Endothelial cell of umbilical vein (primary cell): ENCODE measurements at places on chromosomes 12 and 14. TPM values are rescaled to one million over a fixed set of nuclear protein-coding genes. Genes with fewer than 3 reads are reported as not detected.

Gene OR4E2
- not detected in 2 replicates for total RNA-seq

- no peak for DNase-seq
Measured at GRCh38 chr12:109296431-109296830, 12.7 kb downstream of the FOXN4 start.

Gene ANKS1B
- total RNA-seq: 0.38 and 0.42 TPM in 2 replicates

GRCh38 chr12:75833268-75833667, 198.3 kb downstream of the PHLDA1 start:
- no peak for DNase-seq

GRCh38 chr12:49987625-49988303, 15.0 kb downstream of the AQP6 start:
- DNase-seq: no peak

GRCh38 chr14:39268393-39268792, 34.7 kb downstream of the MIA2 start:
- no peak for DNase-seq

Gene NEUROD4
- total RNA-seq: not detected in 2 replicates

- no peak for DNase-seq
Measured at GRCh38 chr14:63477556-63477955, 65.6 kb downstream of the PPP2R5E start.

DNA sequence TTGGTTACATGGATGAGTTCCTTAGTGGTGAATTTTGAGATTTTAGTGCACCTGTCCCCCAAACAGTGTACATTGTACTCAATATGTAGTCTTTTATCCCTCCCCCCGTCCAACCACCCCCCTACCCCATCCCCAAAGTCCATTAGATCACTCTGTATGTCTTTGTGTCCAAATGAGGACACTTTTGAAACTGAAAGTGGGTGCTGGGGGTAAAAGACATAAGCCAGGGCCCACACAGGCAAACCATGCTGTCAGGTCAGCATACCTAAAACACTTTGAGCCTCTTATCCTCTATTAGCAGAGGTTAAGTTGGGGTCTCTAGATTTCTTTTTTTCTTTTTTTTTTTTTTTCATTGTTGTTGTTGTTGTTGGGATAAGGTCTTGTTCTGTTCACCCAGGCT, 31.3 kb upstream of the KICS2 start:
- no peak for DNase-seq

- DNase-seq: peak; percentile 15
Measured at GRCh38 chr14:24399447-24399822, 632 bp downstream of the NYNRIN start.

DNA sequence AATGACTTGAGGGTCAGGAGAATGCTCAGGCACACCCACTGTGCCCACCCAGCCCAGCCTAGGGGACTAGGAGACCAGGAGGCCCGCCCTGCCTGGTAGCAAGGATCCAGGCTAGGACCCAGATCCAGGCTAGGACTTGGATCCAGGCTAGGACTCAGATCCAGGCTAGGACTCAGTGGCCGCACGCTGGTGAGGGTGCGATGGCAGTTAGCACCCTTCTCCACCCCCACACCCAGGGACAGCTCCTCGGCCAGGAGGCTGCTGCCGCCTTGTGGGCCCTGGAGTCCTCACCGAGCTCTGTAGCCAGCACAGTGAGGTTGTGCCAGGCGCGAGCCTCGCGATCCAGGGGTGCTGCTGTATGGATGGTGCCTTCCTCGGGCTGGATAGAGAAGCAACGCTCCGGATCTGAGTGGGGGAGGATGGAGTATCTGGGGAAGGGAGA, 5.1 kb downstream of the CDH24 start:
- no peak for DNase-seq

Gene LALBA
- not detected in 2 replicates for total RNA-seq

DNA sequence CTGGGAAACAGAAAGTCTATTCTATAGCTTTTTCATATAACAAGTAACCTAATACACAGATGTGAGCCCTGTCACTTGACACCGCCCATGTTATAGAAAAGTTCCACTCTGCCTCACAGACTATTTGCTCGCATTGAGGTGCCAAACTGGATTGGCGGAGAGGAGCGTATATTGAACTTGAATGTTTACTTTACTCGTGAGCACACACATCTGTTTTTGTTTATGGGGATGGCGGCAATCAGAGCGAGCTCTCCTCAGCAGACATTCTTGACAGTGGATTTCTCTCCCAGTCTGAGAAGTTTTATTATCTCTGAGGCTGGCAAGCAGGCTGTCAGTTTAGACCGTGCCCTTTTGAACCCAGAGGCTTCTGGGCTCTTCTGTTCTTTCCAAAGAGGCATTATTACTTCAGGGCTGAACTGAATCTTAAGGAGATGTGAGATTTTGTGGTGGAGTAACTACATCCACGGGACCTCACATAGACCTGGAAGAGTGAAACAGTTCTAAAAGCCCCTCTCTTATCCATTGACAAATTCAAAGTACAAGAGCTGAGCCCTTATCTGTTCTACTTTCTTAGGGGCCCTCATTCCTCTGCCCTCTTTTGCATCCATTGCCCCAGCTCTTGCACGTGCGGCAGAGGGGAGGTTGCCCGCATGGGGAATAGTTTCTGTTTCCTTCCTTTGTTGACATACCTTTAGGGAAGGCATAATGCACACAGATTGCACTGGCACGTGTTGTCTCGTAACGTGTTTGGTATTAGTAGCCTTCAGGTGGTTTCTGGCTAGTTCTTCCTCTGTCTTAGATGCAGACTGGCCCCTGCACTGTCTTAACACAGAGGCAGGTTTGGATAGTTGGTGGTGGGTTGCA, 68.2 kb downstream of the DRAM1 start:
- no peak for DNase-seq

DNA sequence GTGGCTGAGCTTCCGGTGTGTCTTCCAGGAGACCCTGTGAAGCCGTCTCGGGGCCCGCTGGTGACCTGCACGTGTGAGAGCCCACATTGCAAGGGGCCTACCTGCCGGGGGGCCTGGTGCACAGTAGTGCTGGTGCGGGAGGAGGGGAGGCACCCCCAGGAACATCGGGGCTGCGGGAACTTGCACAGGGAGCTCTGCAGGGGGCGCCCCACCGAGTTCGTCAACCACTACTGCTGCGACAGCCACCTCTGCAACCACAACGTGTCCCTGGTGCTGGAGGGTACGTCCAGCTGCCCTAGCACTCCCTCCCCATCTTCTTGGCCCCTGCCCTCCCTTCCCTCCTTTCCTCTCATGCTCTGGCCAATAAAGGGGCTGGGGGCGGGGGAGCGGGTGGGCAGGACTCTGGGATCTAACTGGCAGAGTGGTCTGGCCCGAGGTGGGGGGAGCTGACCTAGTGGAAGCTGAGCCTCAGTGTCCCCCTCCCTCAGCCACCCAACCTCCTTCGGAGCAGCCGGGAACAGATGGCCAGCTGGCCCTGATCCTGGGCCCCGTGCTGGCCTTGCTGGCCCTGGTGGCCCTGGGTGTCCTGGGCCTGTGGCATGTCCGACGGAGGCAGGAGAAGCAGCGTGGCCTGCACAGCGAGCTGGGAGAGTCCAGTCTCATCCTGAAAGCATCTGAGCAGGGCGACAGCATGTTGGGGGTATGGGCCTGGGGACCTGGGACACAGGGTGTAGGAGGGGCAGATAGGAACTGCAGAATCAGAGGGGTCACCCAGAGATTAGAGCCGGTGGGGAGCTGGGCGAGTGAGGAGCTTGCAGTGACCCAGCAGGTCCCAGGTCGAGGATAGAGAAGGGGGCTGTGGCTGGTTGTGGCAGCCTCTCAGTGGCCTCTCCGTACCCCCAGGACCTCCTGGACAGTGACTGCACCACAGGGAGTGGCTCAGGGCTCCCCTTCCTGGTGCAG, 6.0 kb downstream of the ACVRL1 start:
- no peak for DNase-seq

Gene LGALS3
- 27.8 and 33.8 TPM in 2 replicates for total RNA-seq

- DNase-seq: no peak
Measured at GRCh38 chr14:71086567-71086966, 179.3 kb downstream of the PCNX1 start.

DNA sequence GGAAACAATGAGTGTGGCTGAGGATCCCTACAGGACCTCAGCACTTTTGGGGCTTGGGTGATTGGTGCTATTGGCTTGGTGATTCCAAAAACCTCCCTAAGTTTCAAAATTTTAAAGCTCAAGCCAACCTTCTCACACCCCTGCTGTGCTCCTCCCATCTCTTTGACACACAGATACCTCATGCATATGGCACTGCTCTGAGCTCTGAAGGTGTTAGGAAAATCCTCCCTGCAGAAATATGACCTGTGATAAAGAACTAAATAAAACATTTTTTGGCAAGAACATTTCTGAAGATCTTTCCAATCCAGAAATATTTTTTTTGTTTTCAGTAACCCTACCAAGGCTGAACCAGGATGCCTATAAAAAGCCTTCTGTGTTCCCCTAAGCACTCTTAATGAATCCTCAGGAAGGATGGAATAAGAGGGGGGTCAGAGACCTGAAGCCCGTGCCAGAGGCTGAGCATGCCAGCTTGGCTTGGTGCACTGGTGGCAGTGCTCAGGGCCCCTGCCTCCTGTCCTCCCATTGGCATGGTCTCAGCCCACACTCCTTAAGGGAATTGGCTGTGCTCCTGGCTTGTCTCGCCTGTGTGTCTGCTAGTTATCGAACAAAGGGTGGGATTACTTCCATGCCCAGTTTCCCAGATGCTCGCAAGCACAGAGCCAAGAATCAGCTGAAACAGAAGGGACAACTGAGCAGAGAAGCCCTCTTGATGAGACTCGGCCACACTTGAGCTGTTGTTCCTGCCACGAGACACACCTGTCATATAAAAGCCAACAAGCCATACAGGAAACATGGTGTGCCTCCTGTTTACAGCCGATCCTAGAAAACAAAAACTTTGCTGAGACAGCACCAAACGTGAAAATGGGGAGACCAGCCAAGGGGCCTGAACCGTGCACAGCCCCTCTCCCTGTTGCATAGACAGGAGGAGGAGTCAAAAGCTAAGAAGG, 132.7 kb upstream of the EEA1 start:
- DNase-seq: peak; percentile 29

- DNase-seq: peak; percentile 72
Measured at GRCh38 chr14:60736494-60736893, 1.9 kb downstream of the MNAT1 start.

DNA sequence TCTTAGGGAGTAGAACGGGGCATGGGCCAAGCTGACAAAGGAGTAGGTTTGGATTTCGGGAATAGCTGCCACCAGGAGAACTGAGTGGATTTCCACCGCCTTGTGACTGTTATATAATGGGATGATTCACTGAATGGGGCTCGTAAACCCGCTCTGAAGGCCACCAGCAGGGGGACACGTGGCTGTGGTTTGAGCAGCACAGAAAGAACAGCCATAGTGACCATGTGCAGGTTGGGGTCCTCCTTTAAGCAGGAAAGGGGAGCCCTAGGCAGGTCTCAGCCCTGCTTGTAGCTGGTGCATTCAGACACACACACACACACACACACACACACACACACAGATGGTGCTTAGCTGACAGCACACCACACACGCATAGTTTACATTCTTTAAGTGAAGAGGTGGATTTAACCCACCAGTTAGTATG, 8.6 kb upstream of the ASB2 start:
- no peak for DNase-seq

GRCh38 chr14:51603495-51603894, 48.2 kb upstream of the FRMD6 start:
- no peak for DNase-seq

DNA sequence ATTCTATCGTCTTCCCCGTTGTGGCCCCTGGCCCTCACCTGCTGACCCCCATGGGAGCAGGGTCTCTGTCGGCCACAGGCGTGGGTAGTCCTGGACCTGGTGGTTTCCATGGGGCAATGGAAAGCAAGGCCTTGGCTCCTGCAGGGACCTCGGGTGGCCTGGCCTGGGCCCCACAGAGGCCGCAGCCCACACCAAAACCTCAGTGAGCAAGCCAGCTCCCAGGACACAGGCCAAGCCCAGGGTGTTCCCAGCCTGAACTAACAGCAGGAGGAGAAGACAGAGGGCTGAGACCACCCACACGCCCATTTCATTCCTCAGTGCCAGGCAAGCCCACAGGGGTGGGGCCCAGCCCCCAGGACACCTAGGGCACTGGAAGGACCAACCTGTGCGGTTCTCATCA, 16.9 kb downstream of the ABCB9 start:
- DNase-seq: no peak

DNA sequence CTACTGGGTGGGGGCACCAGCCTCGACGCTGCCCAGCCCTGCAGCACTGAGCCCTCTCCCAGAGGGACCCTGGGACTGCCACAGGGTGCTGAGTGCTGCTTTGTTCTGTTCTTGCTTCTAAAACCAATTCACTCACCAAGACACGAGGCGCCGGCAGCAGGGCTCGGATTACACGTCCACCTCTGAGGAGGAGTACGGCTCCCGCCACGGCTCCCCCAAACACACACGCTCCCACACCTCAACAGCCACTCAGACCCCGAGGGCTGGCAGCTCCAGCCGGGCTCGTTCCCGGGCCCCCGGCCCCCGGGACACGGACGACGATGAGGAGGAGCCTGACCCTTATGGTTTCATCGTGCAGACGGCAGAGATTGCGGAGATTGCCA, 24.3 kb downstream of the CEP170B start:
- DNase-seq: no peak

GRCh38 chr12:17372508-17372907, 717.5 kb downstream of the RERGL start:
- DNase-seq: no peak

DNA sequence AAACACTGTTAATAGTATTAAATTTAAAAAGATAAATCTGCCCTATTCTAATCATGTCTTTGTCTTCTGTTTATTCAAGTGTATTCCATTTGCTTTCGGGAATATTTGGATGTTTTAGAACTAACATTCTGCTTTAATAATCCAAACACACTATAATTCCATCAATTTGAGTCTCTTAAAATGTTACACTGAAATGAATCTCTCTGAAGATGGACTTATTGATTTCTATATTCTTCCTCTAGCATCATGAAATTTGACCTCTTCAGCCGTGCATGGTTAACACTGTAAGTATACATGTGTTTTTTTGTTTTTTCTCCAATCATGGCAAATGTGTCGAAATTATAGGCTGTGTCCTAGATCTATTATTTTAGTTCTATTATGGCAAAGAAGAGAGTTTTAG, 339.2 kb downstream of the ACSS3 start:
- DNase-seq: no peak

- DNase-seq: no peak
Measured at GRCh38 chr14:95573313-95573712, 38.5 kb downstream of the GLRX5 start.

Gene OAS2
- total RNA-seq: 2.4 and 3.1 TPM in 2 replicates

GRCh38 chr14:32343926-32344430, 14.9 kb downstream of the AKAP6 start:
- DNase-seq: no peak

GRCh38 chr12:120156315-120157259, 37.9 kb downstream of the GCN1 start:
- DNase-seq: no peak

GRCh38 chr12:57629897-57630471, 3.0 kb downstream of the B4GALNT1 start:
- no peak for DNase-seq

Gene TEX52
- total RNA-seq: not detected in 2 replicates

- DNase-seq: no peak
Measured at GRCh38 chr12:103529306-103529705, 33.5 kb upstream of the C12orf42 start.

Gene PRPH
- total RNA-seq: not detected in 2 replicates

DNA sequence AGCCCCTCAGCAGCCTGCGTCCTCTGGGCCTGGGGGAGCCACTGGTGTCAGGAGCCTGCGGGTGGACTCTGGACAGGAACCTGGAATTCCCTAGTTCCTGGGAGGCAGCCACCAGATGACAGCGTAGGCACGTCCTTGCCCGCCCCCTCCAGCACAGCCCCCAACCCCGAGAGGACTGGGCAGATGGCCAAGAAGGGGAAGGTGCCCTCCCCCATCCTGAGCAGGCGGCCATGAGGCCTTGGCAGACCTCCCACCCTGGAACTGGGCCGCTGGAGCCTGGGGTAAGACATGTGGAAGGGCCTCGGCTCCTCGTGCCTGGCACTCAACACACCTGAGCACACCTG, 60.4 kb upstream of the FBRSL1 start:
- DNase-seq: no peak

Gene KRT72
- total RNA-seq: not detected in 2 replicates

Gene L2HGDH
- 5.3 and 5.4 TPM in 2 replicates for total RNA-seq
